MG63 (cell line): ENCODE measurements at places on chromosomes 4 and X. TPM values are rescaled to one million over a fixed set of nuclear protein-coding genes. Genes with fewer than 3 reads are reported as not detected.
A peak's percentile ranks its signal among the peaks of the same experiment; 100 is the strongest.

Gene RHOH
- not detected in 2 replicates for total RNA-seq

DNA sequence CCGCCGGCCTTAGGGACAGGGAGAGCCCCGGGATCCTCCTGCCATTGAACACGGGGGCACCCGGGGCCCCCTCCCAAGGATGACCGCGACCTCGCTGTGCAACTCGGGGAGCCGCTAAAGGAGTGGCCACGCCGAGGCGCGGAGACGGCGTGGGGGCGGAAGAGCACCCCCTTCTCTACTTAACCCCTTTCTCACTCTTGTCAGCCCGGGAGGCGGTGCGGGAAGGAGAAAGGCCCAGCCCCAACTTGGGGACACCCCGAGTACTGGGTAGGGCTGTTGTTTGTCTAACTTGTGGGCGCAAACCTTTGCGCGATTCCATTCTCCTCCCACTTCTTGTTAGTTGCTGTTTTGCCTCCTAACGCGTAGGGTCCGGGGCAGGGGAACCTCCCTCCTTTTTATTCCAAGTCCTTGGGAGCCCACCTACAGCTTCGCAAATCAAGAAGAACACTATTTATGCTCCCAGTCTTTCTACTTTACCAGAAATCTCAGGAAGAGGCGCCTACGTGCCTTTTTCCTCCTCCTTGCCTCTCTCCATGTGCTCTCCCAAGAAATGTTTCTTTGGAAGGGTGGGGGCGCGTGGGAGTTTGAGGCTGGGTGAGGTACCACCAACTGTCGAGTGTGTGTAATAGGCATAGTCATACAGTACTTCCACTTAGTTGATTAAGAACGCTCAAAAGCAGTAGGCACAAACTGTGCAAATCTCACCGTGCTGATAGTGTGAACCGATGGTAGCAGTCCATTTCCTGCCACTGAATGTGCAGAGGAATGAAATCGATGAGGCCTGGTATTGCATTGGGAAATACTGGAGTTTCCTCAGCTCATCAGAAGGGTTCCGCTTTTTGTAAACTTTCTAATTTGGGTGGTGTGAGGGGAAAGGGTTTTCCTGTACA, 813 bp downstream of the DIAPH2 start:
- DNase-seq, result peak; percentile 62

- DNase-seq, result peak; percentile 44
These were observed at the start of gene TCEAL1 for GRCh38 chrX:103628386-103629317. Gene TCEAL1, plus strand, starts transcription at chrX:103628975. Its CDS starts 942 bp downstream, at chrX:103629917.

Gene L1CAM
- total RNA-seq, result 0.30 TPM in 1 of 2 replicates, not detected in the other

DNA sequence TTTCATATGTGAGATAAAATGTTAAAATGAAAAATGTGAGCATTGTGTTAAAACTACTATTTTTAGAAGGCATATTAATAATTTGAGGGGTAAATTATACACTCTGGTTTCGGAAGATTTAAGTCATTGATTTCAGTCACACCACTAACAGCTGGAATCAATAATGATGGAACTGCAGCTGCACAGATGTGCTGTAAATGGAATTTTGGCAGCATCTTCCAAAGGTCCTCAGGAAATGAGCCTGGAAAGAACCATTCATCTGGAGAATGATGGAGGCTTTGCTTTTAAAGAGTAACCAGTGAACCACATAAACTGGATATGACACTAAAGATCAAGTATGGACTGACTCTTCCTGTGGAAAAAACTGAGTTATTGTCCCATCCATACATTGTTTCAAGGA, 759.0 kb upstream of the EPHA5 start:
- no peak for DNase-seq

DNA sequence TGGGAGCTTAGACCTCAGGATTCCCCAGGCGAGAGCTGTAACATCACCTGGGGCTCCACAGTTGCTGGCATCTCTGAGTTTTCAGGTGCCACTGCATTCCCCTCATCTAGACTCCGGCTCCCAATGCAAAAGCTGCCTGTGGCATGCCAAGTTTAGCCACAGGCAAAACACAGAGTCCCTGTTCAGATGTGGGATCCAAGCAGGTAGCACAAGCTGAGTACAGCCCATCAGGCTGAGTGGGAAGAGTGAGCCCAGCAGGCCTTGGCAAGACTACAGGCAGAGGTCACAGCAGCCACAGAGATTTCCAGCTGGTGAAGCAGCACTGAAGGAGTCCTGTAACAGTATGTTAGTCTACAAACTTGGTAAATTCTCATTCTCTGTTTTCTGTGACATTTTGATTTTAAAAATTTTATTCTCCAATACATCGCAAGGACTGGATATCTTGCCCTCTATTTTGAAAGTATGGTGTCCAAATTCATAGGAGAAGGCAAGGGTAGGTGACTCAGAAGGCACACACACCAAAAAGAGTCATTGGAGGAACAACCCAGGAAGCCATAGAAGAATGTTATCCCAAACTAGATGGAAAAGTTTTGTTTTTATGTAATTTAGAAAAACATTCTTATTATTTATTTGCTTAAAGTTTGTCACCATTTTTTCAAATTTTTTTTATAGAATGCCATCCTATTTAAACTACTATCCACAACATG, 13.6 kb upstream of the CXCL2 start:
- peak; percentile 45 for DNase-seq

DNA sequence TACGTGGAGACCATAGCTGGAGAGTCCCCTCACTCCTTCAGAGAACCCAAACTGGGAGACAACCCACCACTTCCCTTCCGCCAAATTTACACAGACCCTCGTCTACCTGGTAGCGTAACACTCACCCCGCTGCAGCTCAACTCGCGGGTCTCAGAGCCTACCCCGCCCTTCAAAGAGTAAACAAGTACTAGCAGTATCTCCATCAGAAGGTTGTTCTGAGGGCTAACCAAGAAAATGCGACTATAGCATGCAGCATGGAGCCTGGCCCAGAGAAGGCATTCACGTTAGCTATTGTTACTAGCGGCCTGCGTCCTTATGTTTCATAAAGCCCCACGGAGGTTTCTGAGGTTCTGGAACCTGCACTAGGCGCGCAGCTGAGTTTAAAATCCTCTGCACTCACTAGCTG, 531 bp upstream of the MANBA start:
- no peak for DNase-seq

DNA sequence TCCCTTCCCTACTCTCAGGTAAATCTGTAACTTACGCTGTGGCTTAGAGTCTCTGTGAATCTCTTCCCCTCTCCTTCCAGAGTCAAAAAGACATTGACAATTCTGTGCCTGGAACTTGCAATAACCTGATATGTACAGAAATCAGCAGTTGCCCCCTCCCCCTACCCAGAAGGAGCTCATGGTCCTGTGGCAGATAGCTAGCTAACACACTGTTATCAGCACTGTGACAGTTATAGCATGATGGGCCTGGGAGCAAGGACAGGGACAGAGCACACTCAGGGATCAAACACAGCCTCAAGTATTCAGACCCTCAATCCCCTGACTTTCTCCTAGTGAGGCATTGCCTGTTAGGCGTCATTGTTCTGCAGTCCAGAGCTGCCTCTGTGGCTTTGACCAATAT, 18.7 kb upstream of the MAGEA10 start:
- no peak for DNase-seq

DNA sequence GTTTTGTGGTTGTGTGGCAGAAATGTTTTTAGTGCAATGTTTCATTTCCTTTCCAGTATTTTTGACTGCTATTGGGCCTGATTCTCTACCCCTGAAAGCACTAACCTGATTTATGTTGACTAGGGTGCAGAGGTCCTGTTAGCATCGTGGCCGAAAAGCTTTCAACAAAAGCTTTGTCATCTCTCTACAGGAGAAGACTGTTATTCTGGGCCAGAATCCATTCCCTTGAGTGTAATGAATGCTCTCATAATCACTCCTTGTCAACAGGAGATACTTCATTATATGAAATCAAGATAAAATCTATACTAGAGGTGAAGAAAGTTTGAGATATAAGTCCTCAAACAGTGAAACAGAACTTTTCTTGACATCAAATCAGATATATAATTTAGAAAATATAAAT, 195.5 kb downstream of the ZNF330 start:
- DNase-seq, result no peak

- peak; percentile 3 for DNase-seq
These were observed 203.5 kb downstream of the PRDM5 start for GRCh38 chr4:120718979-120719566.

DNA sequence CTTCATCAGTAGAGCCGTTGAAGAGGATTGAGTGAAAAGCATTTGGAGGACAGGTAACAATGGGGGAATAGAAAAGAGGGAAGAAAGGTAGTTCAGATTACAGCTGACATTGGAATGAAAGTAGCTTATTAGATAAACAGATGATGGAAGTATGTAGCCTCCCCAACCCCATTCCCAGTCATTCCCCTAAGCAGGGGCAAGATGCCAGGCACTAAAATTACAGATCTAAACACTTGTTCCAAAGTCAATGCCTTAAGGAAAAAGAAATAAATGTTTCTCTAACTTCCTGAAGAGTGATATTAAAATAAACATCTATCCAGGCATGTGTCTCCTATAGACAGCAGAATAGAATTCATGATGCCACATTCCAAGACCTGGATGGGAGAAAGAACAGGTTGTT, 350.8 kb downstream of the PDGFC start:
- DNase-seq, result no peak

Gene SLIT2
- total RNA-seq, result 1.9 and 3.3 TPM in 2 replicates

- DNase-seq, result no peak
These were observed 2.9 kb downstream of the TMEM129 start for GRCh38 chr4:1718095-1718850.

DNA sequence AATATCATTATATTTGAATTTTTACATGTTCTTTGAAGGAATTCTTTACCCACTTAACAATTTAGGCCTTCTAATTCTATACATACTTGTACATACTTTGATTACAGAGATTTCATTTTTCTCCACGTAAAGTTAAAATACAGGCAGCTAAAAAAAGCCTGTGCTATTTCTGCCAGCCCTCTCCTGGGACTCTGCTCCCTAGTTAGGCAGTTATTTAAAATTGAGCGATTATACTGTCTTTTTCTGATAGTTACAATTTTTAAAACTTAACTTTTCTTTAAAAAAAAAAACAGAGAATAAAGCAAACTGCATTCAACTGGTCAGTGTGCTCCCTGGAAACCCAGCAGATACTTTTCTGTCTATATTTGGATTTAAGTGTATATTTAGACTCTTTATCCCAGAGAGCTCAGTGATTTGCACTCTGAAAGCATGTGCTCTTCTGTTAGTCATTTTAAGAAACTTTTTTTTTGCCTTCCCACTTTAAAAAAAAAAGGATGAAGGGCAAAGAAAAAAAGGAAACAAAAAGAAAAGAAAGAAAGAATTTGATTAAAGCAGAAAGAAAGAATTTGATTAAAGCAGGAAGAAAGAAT, 18.1 kb upstream of the FAM241A start:
- DNase-seq, result no peak

DNA sequence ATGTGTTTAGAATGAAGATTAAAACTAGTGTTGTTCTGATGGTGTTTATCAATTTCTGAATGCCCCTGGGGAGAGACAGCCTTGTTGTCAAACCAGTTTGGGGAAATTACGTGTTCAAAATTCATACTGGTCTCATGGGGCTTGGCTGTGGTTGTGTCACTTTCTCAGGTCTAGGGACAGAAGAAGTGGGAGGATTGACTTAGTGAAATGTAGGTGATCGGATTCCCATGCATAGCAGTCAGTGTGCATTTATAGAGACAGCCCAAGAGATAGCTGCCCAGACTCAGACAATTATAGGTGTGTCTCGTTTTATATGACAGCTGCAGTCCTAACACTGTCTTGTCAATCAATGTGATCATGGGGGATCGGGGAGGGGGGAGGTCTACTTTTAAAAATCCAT, 94.4 kb upstream of the CLCN4 start:
- DNase-seq, result no peak

- no peak for DNase-seq
These were observed 40.1 kb upstream of the UGT8 start for GRCh38 chr4:114558446-114559020.

- DNase-seq, result peak; percentile 44
These were observed 64.8 kb downstream of the QDPR start for GRCh38 chr4:17447056-17447455.

- DNase-seq, result peak; percentile 25
These were observed 12.7 kb upstream of the GTPBP6 start for GRCh38 chrX:331151-331824.
